ENCODE measurements at places on chromosomes 3 and 15. TPM values are rescaled to one million over a fixed set of nuclear protein-coding genes. Genes with fewer than 3 reads are reported as not detected.

COL8A1 gene
- total RNA-seq = not detected

TMEM207 gene
- not detected for total RNA-seq

FBXO40 gene
- total RNA-seq = not detected

ITIH4 gene
- 26.4 TPM for total RNA-seq

TNFSF10 gene
- 3.6 TPM for total RNA-seq

ERICH6 gene
- total RNA-seq = 0.28 TPM

STRC gene
- 1.1 TPM for total RNA-seq

RASGRF1 gene
- total RNA-seq = not detected

MOBP gene
- not detected for total RNA-seq

IL17RD gene
- total RNA-seq = not detected

SLC22A13 gene
- 0.44 TPM for total RNA-seq

AADACL2 gene
- total RNA-seq = not detected

INTS14 gene
- 28.6 TPM for total RNA-seq

MORC1 gene
- not detected for total RNA-seq

REC114 gene
- total RNA-seq = not detected

NSUN3 gene
- 15.9 TPM for total RNA-seq

ADCY5 gene
- total RNA-seq = not detected

GUCA1C gene
- total RNA-seq = not detected

GPR149 gene
- not detected for total RNA-seq

SH2D7 gene
- not detected for total RNA-seq

CRYBG3 gene
- 1.1 TPM for total RNA-seq

IFT80 gene
- total RNA-seq = 12.7 TPM

SNTN gene
- total RNA-seq = not detected

DTX3L gene
- 14.3 TPM for total RNA-seq

CYP8B1 gene
- total RNA-seq = not detected

ADAMTS9 gene
- not detected for total RNA-seq

ADGRG7 gene
- total RNA-seq = 22.3 TPM

UBAP1L gene
- 5.9 TPM for total RNA-seq

ZNF710 gene
- total RNA-seq = 4.2 TPM

SOX14 gene
- not detected for total RNA-seq

GOLGA8R gene
- total RNA-seq = 2.4 TPM

FGF7 gene
- total RNA-seq = not detected

TMCO5A gene
- not detected for total RNA-seq

CASR gene
- total RNA-seq = not detected

BLM gene
- total RNA-seq = 2.5 TPM

C3orf49 gene
- total RNA-seq = not detected

ATP13A5 gene
- total RNA-seq = not detected

CCK gene
- not detected for total RNA-seq

POPDC2 gene
- 2.1 TPM for total RNA-seq

TXNRD3 gene
- total RNA-seq = 1.6 TPM

HSPBAP1 gene
- 9.3 TPM for total RNA-seq

THRB gene
- total RNA-seq = not detected

GPR87 gene
- total RNA-seq = not detected

IMPG2 gene
- 0.22 TPM for total RNA-seq

TJP1 gene
- not detected for total RNA-seq

THBS1 gene
- 16.1 TPM for total RNA-seq

BCL2A1 gene
- 24.5 TPM for total RNA-seq

TUSC7 gene
- total RNA-seq = not detected

BAHD1 gene
- total RNA-seq = 23.7 TPM

GOLGA8M gene
- total RNA-seq = 2.2 TPM

ROPN1B gene
- total RNA-seq = not detected

RPLP1 gene
- total RNA-seq = 2,824 TPM

ALS2CL gene
- 7.5 TPM for total RNA-seq

LIPC gene
- total RNA-seq = 1.5 TPM

GOLGA8T gene
- 0.19 TPM for total RNA-seq

CCNL1 gene
- total RNA-seq = 1,206 TPM

RASGRP1 gene
- 58.2 TPM for total RNA-seq
